ENCODE measurements at places on chromosomes 4 and X.

DNA sequence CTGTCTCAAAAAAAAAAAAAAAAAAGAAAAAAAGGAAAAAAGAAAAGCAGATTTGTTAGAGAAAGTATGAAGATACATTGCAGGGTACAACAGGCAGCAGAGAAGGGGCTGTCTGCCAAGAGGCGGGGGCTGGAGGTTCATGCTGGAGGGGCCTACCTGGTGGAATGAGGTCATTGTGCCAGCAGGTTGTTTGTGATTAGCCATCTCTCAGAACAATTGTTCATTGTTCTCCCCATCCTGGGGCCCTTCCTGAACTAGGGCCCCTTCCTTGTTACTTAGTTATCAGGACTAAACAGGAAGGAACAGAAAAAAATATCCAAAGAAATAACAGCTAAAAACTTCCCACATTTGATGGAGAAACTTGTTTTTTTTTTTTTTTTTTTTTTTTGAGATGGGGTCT, 14.0 kb upstream of the GPKOW start:
- no peak for DNase-seq

DNA sequence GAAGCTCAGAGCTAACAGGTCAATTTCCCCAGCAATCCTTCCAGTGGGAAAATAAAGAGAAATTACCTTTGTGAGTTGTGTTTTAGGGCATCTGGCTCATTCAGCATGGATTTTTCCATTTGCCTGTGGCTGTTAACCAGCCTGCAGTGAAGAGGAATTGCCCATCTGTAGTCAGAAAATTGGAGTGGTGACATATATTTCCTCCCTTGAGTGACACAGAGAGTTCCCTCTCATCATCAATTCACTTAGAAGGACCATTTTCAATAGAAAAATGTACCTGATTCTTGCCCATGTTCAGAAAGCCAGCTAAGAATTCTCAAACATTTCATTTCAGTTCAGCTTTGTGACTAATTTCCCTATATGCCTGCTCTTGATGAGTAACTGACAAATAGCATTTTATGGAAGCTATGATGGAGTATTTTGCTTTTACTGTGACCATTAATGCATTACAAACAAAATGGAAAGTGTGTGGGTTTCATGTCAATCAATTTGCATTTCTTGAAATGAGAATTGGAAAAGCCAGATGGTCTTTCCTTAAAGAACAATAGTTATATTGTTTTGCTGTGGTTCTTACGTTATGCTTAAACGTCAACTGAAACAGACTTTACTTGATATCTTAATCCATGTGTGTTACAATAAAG, 155.8 kb downstream of the NWD2 start:
- DNase-seq: no peak

GRCh38 chrX:88613338-88613737, 133.7 kb upstream of the CPXCR1 start:
- no peak for DNase-seq

- DNase-seq: no peak
Measured at GRCh38 chrX:103791228-103791627, 14.6 kb downstream of the PLP1 start.

DNA sequence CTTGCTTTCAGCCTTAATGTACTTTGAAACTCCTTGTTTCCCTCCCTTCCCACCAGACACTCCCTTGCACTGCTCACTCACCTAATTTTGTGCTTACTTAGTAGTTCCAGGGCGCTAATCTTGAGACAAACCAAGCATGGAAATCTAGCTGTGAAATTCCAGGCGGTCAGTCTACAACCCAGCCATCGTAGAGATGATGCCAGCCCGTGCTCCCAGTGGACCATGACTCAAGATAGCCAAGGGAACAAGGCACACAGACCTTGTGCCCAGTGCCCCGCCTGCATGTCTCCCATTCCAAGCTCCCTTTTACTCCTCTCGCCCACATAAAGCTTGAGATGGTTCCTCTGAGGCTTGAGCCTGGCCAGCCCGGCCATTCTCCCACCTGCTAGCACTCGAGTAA, 11.1 kb downstream of the TREX2 start:
- DNase-seq: no peak

- no peak for DNase-seq
Measured at GRCh38 chr4:142512161-142512560, 333.9 kb downstream of the INPP4B start.

- no peak for DNase-seq
Measured at GRCh38 chr4:151673908-151674520, 86.8 kb downstream of the GATB start.

DNA sequence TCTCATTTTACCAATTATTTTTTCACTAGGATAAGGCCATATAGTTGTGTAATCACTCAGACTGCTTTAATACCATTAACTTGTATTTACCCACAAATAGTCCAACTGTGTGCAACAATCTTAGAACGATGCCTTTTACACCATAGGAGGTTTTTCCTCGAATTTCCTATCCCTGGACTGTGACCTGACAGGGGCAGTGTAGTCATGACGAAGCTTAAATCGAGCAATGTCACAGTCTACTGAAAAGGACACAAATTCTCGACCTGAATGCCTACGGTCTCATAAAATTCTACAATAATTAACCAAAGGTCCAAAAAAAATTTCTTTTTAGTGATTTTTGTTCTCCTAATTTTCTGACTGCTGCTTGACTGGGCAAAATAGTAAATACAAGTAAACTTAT, 208.9 kb downstream of the ADAMTS3 start:
- DNase-seq: no peak

DNA sequence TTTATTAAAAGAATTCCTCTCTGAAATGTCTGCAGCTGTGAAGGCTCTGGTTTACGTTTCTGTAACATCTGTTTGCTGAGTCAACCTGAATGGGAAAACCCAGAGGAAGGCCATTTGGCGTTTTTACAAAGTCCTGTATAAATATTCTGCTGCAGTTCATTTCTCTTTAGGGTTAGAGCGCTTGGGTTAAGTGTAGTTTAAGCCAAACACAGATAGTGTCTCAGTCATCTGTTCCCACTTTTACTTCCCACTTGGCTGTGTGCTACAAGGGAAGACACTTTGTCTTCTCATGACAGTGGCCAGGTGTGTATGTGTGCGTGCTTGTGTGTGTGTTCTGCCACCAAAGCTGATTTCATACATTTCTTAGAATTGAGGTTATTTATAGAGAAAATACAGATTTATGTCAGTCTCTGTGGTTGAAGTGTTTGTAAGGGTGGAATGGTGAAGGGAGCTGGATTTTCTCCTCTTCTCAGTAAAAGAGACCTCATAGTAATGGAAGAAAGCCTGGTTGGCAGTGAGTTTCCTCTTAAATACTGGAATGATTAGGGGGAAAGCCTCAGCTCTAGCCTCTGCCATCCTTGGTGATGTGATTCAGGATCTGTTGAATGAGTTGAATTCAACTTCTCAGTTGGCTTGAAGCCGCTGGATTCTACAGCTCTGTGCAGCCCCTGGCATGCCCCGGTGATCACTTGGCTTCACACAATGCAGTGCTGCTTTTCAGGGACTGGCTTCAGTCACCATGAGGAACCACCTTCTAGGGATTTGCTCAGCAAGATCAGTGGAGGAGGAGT, 50.6 kb downstream of the JADE1 start:
- no peak for DNase-seq

DNA sequence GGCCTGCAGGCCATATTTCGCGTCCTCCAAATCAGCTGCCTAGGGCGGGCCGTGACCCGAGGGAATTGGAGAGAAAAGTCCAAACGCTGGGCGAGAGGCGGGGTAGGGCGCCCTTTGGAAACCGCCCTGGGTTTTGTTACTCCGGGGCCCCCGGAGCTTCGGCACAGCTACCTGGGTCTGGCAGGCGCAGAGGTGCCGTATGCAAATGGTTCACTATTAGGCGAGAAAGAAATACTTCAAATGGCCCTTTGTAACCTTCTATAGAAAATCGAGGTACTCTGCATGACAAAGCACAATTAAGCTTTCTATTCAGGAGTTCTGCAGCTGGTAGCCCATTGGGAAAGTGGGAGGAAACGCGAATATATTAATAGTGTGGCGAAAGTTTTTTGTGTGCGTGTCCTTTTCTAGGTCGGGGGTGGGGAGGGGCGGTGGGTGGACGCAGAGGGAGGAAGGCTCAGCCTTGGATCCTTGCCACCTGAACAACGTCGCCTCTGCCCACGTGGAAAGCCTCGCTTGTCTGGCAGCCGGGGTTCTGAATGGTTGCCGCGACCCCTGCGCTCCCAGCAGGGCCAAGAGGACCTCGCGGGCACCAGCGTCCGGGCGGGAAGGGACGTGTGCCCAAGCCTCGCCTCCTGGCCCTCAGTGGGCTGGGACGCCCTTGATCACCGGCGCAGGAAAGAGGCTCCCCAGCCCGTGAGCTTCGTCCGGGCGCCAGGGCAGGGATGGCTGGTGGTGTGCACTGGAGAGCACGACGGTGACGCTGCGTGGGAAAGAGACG, 9.5 kb downstream of the GSX2 start:
- DNase-seq: no peak

DNA sequence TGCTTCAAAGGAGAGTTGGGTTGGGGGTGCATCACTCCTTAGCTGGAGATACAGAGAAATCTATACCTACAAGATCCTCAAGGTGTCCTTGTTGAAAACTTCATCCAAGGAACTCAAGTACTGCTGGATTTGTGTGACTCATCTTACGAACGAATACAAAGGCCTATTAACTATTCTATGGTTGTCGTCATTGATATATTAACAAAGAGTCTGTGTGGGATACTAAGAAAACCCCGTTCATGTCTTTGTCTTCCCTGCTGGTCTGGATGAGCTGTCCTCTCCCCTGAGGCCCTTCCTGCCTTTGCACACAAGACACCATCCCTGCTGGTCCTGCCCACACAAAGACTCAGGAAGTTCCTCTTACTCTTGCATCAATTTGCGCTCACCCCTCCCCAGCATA, 54.9 kb upstream of the IRF2 start:
- DNase-seq: no peak

- no peak for DNase-seq
Measured at GRCh38 chr4:184489771-184490170, 15.4 kb upstream of the IRF2 start.

DNA sequence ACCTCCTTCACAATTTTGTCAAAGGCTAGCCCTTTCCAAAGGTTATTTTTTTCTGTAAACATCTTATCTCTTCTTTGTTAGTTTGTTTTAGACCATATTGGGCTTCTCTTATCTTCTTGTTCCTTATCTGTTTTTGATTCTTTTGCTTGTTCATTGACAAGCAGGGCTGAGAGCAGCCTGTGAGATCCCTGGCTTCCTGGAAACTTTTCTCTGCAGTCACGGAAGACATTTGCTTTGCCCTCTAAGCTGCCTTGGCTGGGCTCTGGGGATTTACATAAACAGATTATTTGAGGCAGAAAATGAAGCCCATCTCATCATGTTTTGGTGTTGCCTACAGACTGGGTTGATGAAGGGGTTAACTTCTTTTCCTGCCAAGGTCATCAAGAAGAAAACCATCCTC, 157.4 kb upstream of the AMOT start:
- DNase-seq: no peak

- no peak for DNase-seq
Measured at GRCh38 chr4:109994415-109994827, 81.7 kb downstream of the EGF start.

GRCh38 chr4:145756244-145756643, 76.3 kb downstream of the C4orf51 start:
- no peak for DNase-seq

GRCh38 chr4:76055016-76055415, 19.1 kb upstream of the CXCL11 start:
- DNase-seq: no peak

DNA sequence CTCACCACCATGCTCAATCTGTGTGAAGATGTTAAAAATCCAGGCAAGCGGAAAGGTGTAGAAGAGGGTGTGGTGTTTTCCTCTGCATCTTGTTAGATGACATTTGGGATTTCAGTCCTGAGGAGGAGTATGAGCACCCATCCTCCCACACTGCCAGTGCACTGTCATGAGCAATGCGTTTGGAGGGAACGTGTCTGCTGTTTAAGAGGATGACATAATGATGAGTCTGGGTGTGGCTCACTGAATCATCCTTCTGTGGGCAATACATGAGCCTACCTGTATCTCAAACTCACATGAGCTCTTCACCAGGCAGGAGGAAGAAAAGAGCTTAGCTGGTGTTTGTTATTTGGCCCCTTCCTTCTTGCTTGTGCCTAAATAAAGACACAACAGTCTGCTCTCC, 67.9 kb upstream of the ARX start:
- no peak for DNase-seq

DNA sequence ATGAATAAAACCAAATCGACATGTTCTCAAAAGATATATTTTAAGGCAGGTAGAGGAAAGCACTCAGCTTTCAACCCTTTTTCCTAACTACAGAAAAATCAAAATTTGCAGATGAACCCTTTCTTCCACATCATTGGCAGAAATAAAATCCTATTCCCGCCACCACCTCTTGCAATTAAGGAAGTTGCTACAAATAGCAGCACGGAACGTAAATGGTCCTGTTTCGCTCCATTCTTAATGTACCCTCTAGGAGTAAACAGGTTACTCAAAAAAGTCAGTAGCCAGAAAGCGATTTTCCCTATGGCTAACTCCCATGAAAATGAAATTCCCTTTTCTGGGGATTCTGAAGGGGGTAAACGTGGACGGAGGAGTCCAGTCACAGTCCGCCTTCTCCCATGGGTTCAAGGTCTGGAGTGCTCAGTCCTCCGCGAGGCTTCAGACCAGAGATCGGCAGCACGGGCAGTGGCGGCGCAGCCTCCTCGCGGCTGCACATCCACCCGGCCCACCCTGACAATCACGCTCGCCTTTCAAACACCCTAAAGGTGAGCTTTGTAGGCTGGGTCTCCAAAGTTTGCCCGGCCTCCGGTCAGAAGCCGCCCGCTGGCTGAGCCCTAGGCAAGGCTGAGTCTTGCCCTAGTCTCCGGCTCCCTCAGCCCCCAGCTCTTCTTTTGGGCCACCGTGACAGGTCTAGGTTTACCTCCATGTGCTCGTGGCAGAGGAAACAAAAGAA, 1.8 kb downstream of the ATP11C start:
- DNase-seq: peak; percentile 3

- no peak for DNase-seq
Measured at GRCh38 chr4:164212714-164213113, 541.2 kb upstream of the SMIM31 start.

- no peak for DNase-seq
Measured at GRCh38 chrX:1152090-1152489, 60.4 kb downstream of the CRLF2 start.

GRCh38 chr4:93760284-93760683, 68.3 kb upstream of the ATOH1 start:
- DNase-seq: no peak

- no peak for DNase-seq
Measured at GRCh38 chrX:83845397-83845796, 15.5 kb upstream of the CYLC1 start.

GRCh38 chr4:7147661-7148310, 44.6 kb upstream of the SORCS2 start:
- no peak for DNase-seq

Data from nucleus accumbens (tissue), 56 donors.